CD4-positive, alpha-beta T cell treated with Interleukin-15 for 4 hours (primary cell): ENCODE measurements at places on chromosomes 3 and 15.

DNA sequence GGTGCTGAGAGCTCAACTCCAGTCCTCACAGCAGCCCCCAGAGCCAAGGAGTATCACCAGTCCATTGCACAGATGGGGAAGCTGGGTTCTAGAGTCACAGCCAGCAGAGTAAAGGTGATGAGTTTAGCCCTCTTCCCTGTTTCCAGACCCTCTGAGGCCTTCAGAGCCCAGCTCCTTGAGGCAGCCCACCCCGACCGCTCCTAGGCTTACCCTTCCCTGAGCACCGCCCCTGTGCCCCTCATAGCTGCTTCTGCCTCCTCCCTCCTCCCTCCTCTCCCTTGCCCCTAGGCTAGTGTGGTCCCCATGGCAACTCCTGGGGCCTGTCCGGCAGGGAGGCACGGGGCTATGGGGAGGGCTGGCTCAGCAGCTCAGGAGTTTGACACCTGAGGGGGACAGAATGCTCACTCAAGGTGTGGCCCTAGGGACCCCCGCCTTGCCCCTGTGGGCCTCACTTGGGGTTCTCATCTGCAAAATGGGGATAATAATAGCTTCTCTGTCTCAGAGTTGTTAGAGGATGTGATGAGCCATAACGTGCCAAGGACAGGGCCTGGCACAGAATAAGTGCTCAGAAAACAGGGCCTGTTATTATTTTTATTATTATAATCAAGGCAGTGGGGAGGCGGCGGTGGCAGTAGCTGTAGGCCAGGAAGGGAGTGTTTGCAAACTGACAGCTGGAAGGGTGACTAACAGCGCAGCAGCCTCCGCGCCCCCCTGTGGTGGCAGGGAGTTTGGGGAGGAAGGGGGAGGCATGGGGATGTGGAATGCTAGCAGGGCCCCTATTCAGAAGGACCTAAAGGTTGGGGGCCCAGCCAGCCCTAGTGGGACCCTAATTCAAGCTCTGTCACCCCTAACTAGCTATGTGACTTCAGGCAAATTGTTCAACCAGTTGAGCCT is 11.5 kb downstream of the CSK start:
- peak; percentile 78 for DNase-seq

GRCh38 chr3:191303596-191303995 is 25.6 kb upstream of the CCDC50 start:
- no peak for DNase-seq

DNA sequence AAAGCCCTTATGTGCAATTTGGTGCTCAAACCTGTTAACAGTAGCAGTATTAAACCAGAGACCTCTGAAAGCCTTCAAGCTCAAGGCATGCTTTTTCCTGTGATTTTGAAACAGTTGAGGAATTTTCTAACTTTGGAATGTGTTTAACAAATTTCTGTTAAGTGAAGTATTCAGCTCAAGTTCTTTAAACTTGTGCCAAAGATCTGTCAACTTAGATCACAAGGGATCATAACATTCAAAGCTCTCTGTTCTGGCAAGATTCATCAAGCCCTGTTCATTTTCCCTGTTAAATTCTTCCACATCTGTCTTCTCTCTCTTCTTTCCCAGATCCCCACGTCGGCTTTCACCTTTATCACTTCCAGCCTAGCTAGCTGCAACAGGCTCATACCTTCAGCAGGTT is 28.8 kb upstream of the RYK start:
- DNase-seq: no peak

DNA sequence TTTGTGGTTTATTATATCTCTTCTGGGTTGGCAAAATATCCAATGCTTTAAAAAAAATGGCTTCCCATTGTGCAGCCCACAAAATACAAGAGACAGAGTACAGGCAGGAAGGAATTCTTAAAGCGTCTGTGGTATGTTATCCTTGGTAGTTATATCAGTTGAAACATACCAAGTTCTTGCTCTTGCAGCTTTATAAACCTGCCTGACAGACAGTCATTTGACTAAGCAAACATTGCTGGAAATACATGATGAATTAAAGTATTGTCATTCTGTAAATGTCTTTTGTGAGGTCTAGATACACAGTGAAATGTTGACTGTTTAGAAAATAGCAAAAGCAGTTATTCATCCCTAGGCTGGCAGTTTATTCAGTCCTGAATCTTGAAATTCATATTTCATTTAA is 44.8 kb upstream of the MAP3K13 start:
- DNase-seq: no peak

DNA sequence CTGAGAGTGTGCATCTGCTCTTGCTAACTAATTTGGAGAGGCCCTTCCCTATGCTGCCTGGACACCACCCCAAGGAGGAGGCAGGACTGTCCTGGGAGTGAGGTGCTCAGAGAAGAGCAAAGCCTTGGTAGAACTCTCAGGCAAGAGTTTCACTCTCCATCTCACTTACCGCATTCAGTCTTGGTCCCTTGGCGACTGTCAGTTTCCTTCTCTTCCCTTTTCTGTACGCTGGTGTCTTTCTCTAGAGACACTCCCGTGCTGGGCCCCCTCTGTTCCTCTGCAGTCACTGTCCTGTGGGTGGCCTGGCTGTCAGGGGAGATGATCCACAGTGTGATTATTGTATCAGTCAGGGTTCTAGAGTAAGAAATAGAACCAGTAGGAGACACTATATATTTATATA is 44.0 kb downstream of the IDH2 start:
- DNase-seq: no peak

- DNase-seq: no peak
Observed at GRCh38 chr3:10074666-10075065, 33.4 kb downstream of the FANCD2OS start.

- DNase-seq: no peak
Observed at GRCh38 chr3:72413228-72413627, 435.0 kb downstream of the SHQ1 start.

GRCh38 chr3:138873471-138874278 is 38.9 kb upstream of the PIK3CB start:
- DNase-seq: no peak

DNA sequence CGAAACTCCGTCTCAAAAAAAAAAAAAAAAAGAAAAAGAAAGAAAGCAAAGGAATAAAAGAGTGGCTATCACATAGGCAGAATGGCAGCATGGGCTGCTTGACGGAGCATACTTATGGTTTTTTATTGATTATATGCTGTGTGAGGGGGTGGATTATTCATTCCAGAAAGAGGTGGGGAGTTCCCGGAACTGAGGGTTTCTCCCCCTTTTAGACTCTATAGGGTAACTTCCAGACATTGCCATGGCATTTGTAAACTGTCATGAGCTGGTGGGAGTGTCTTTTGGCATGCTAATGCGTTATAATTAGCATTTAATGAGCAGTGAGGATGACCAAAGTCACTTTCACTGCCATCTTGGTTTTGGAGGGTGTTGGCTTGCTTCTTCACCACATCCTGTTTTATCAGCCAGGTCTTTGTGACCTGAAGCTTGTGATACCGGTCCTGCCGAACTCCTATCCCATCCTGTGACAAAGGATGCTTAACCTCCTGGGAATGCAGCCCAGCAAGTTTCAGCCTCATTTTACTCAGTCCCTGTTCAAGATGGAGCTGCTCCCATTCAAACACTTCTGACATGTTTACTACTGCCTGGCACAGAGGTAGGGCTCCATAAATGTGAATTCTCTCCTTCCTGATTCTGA is 15.8 kb upstream of the ABHD17C start:
- no peak for DNase-seq

DNA sequence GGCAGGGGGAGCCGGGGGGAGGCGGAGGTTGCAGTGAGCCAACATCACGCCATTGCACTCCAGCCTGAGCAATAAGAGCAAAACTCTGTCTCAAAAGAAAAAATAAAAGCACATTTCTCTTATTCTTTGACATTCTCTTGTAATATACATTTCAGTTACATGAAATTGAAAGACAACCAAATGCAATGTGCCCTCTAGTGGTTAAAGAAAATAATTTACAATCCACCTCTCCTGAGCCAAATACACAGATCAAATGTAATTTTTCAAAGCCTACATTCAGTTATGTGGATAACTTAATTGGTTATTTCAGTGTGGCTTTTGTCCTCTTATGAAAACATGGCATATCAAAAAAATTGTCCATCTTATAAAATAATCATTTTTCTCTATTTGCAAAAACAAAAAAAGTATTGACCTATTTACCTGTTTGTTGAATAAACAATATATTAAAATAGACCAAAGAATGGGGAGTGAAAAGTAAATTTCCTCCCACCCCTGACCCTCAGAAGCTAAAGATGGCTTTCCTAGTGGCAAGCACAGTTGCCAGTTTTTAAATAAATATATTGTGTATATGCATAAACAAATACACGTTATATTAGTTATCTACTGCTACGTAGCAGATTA is 14.2 kb upstream of the U2SURP start:
- peak; percentile 49 for DNase-seq

DNA sequence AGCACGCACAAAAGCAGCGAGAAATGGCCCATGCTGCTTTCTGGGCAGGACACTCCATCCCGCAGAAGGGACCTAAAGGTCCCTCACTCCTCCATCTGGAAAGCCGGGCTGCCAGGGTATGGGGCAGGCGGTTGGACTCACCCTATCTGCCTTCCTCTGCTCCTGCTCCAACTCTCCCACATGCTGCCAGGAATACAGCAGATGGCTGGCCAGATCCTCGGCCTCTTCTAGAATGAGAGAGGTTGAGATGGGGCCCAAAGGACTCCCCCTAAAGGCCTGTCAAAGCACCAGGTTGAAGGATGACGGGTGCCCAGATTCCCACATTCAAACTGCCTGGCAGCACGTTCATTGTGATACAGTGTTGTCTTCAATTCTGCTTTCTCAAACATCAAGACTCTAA is 85.1 kb upstream of the C2CD4B start:
- DNase-seq: no peak

DNA sequence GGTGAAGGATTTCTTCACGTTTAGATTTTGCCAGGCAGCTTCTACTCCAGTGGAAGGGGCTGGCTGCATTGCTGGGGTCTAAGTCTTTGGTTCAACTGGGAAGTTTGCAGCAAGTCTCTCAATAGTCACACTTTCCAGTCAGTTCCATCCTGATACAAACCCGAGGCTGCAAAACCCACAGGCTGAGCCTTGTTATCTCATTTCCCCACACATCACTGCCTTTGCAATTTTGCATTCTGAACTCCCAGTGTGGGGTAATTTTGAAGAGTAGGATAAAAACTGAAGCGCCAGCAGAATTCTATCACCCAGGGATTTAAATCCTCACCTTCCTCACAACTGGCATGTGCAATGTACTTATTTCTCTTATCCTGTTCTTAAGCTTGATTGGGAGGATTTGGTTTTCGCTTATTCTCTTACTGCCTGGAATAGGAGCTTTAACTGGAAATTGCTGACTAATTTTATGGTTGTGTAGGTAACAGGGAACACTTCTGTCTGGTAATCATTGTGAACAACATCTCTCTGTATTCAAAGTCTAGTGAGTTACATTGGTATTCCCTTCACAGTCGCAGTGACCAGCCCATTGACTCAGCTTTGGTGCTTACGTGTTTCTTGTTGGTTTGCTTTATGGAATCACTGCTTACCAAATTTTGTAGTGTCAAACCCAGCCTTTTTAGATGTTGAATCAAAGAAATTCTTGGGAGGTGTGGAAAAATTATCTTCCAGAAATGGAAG is 142.0 kb upstream of the TOPAZ1 start:
- no peak for DNase-seq

- DNase-seq: no peak
Observed at GRCh38 chr15:25182098-25182478, 227.3 kb downstream of the SNRPN start.

DNA sequence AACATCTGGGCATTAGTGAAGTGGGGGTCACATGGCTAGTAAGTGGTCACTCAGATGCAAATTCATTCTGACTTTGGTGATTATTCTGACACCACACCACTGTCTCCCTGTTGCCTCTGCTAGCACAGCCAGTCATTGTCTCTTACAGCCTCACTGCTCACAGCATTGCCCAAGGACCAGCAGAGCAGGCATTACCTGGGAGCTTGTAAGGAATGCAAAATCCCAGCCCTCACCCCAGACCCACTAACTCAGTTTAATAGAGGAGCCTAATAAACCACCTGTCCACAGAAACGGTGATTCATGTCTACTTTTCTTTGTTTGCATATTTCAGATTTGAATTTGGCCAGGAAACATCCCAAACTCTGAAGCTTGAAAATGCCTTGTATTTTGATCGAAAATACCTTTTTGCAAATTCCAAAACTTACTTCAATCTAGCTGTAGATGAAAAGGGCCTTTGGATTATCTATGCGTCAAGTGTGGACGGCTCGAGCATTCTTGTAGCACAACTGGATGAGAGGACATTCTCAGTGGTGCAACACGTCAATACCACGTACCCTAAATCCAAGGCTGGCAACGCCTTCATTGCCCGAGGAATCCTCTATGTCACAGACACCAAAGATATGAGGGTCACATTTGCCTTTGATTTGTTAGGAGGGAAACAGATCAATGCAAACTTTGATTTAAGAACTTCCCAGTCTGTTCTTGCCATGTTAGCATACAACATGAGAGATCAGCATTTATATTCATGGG is 62.7 kb downstream of the GLDN start:
- DNase-seq: no peak

GRCh38 chr15:57649138-57649537 is 57.4 kb upstream of the POLR2M start:
- no peak for DNase-seq

DNA sequence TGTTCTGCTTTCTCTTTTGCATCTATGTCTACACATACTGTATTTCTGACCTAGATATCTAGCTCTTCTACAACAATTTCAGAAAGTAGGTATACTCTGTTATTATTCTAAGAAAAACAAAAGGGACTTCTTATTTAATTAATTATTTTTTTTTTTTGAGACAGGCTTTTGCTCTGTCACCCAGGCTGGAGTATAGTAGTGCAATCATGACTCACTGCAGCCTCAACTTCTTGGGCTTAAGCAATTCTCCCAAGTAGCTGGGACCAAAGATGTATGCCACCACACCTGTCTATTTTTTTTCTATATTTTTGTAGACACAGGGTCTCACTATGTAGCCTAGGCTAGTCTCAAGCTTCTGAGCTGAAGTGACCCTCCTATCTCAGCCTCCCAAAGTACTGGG is 130.6 kb downstream of the MBNL1 start:
- peak; percentile 40 for DNase-seq

GRCh38 chr15:47652328-47652727 is 65.0 kb upstream of the SEMA6D start:
- no peak for DNase-seq

- no peak for DNase-seq
Observed at GRCh38 chr3:66098436-66098835, 59.7 kb upstream of the MAGI1 start.

- DNase-seq: no peak
Observed at GRCh38 chr3:131898346-131898745, 136.5 kb downstream of the CPNE4 start.

DNA sequence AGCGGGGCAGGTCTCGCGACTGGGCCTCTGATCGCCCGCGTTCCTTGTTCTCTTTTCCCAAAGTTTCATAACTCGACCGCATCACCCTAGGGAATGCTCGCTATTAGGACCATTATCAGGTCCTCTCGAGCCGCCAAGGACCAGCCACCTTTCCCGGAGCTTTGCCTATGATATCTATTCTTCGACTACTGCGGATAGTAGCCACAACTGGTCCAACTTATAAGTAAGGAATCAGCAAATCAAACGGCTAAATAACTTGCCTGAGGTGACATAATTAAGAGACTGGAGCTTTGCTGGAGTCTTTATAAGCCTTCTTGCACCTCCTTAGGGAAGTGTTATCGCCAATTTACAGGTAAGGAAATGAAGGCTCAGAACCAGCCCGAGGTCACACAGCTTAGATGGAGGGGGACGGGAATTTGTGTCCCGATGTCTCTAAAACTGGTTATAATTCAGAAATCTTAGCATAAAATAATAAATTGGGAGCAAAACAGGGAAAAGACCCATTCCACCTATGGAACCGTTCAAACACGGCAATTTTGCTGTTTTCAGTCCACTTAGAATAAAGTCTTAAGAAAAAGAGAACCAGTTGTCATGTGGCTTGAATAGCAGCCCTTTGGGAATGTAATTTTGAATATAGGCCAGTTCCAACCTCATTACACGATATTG is 479 bp upstream of the PLD1 start:
- DNase-seq: no peak
